ENCODE measurements at places on chromosomes 6 and 20. TPM values are rescaled to one million over a fixed set of nuclear protein-coding genes. Genes with fewer than 3 reads are reported as not detected.

Gene PNLDC1
- total RNA-seq, result 0.71 TPM

Gene TMC2
- not detected for total RNA-seq

Gene LTB
- 488 TPM for total RNA-seq

Gene OLIG3
- total RNA-seq, result not detected

Gene DSN1
- total RNA-seq, result 17.1 TPM

Gene OR2B6
- total RNA-seq, result not detected

Gene KCNB1
- total RNA-seq, result 0.12 TPM

Gene ADGRF5
- not detected for total RNA-seq

Gene C6orf132
- total RNA-seq, result 0.05 TPM

Gene CFAP61
- not detected for total RNA-seq

Gene PGBD1
- total RNA-seq, result 1.8 TPM

Gene COX4I2
- not detected for total RNA-seq

Gene GATA5
- not detected for total RNA-seq

Gene PSMA7
- total RNA-seq, result 140 TPM

Gene ZNF311
- 0.17 TPM for total RNA-seq

Gene LPA
- total RNA-seq, result not detected

Gene RNF39
- not detected for total RNA-seq

Gene KIAA1755
- not detected for total RNA-seq

Gene SLC35D3
- not detected for total RNA-seq

Gene EYA4
- 0.49 TPM for total RNA-seq

Gene TAGAP
- 167 TPM for total RNA-seq

Gene SLC13A3
- 0.49 TPM for total RNA-seq

Gene PTCRA
- total RNA-seq, result not detected

Gene NRSN1
- not detected for total RNA-seq

Gene SLC52A3
- not detected for total RNA-seq

Gene ZSCAN16
- total RNA-seq, result 15.8 TPM

Gene SRSF12
- total RNA-seq, result not detected

Gene CDK5RAP1
- 50.4 TPM for total RNA-seq

Gene ERGIC3
- 167 TPM for total RNA-seq

Gene CCN2
- total RNA-seq, result 1.0 TPM

Gene RNF182
- total RNA-seq, result not detected

Gene DPPA5
- total RNA-seq, result not detected

Gene TTLL9
- 1.2 TPM for total RNA-seq

Gene VSTM2L
- not detected for total RNA-seq

Gene BPIFB4
- total RNA-seq, result not detected

Gene TPBG
- not detected for total RNA-seq

Gene SLC22A7
- total RNA-seq, result not detected

Gene CASS4
- 0.42 TPM for total RNA-seq

Gene BLTP3A
- 13.2 TPM for total RNA-seq

Gene SERPINB6
- total RNA-seq, result 58.9 TPM

Gene CST2
- not detected for total RNA-seq

Gene NR2E1
- not detected for total RNA-seq

Gene VIP
- total RNA-seq, result not detected

Gene KCNK5
- not detected for total RNA-seq

Measured in B cell (primary cell).